NCI-H1694 treated with DMSO at 0.1 percent for 48 hours (cell line): ENCODE measurements at places on chromosomes 1 and 21.

DNA sequence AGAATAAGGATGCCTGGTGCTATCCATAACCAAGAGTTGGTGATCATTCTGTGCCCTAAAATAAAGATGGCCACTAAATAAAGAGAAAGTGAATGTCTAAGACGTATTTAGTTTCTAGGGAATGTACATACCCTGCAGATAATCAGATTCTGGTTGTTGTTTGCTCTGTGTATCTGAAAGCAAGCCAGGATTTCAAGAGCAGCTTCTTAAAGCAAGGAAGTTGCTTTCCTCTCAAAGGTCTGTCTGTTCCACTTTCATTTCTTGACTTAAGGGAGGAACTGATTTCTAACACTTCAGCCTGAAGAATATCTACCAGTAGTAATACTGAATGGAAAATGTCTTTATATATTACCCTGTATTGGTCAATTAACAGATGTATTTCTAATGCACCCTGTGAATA is 88.8 kb downstream of the KIF1B start:
- no peak for DNase-seq

- no peak for DNase-seq
Measured at GRCh38 chr1:83998205-83998497, 781 bp downstream of the TTLL7 start.

GRCh38 chr1:58802640-58803399 is 19.0 kb upstream of the JUN start:
- DNase-seq = no peak

- no peak for DNase-seq
Measured at GRCh38 chr1:232571523-232571922, 58.4 kb downstream of the SIPA1L2 start.

DNA sequence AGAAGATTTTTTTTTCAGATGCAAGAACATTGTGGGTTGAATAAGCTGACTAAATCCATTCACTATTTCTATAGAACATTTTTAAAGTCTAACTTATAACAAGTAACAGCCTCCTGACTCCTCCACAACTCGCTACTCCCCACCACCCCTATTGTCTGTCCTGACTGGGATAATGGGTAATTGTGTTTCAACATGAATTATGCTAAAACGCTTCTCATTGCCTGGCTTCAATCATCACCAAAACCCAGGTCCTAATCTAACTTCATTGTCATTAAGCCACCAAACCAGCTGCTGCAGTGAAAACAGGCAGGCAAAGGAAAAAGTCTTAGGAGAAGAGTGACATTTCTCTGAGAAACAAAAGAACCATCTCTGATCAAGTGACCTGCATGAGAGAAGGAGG is 30.0 kb downstream of the TNR start:
- DNase-seq = no peak

DNA sequence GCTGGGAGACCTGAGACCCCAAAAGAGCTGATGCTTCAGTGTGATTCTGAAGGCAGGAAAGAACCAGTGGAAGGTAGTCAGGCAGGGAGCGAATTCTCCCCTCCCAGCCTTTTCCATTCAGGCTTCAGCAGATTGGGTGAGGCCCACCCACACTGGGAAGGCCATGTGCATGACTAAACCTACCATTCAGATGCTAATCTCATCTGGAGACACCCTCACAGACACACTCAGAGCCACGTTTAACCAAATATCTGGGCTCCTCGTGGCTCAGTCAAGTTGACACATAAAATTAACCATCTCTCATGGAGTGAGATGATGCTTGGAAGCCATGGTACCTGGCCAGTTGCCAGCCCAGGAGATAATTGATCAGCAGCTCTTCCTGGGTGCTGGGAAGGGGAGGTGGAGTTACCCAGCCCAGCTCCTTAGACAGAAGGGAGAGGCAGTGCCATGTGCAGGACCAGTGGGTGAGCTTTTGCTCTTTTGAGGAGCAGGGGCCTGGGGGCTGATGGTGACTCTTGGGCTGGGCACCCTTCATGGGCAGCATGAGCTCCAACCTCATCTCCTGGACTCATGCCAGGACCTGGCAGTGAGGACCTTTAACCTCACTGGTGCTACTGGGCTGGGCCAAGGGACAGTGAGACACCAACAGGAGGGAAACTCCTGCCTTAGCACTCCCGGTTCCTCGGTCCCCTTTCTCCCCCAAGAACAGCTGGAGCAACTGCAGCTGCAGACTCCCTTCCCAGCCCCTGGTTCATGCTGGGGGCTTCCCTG is 89.0 kb upstream of the ACTL8 start:
- no peak for DNase-seq

GRCh38 chr21:32410916-32411315 is 1.6 kb upstream of the EVA1C start:
- no peak for DNase-seq

DNA sequence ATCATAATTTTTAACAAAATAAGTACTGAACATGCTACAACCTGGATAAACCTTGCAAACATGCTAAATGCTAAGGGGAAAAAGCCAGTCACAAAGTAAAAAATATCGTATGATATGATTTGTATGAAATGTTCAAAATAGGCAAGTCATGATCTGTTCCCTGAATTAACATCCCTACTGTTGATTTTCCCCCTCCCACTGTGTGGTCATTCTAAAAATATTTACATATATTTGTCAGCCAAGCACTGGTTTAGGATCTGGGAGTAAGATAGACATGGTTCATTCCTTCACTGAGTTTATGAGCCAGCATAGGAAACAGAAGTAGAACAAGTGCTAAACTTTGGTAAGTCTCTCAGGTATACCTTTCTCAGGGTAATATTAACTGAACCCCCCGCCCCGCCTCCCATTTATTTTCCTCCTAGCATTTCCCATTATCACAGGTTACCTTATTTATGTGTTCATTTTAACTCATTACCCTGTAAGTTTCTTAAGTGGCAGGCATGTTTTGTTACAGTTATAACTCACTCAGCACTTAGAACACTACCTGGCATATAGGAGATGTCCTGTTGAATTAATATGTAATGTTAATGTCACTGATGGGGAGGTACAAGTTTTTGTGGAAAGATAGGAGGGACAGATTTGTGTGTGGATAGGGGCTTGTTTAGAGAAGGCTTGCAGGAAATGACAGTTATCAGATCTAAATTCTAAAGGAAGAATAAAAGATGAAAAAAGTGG is 12.3 kb downstream of the UQCRH start:
- no peak for DNase-seq

DNA sequence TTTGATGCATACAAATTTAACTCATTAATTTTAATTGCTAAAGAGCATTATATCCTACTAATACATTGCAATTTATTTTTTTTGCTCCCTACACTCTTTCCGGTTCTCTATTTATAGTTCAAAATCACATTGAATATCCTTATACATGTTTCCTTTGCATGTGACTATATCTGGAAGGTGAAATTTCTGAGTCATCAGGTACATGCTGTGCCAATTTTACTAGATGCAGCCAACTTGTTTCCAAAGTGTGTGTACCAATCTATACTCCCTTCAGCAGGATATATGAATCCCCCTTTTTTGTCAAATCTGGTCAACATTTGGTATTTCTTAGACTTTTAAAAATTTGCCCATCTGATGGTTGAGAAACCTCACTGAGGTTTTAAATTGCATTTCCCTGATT is 602.9 kb upstream of the CAMK1G start:
- no peak for DNase-seq

DNA sequence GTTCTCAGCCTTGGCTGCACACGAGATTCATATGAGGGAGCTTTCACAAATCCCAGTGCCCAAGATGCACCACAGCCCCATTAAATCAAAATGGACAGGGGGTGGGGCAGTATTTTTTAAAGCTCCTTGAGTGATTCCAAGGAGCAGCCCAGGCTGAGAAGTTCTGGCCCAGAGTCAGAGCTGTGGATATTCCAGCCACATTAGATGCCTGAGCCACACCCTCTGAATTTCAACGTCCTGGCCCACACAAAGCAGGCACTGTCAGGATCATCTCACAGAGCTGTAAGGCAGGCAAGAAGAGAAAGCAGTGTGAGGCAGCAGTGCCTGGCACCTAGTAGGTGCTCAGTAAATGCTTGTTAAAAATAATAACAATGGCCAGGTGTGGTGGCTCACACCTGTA is 37.4 kb downstream of the PAX7 start:
- DNase-seq = no peak

DNA sequence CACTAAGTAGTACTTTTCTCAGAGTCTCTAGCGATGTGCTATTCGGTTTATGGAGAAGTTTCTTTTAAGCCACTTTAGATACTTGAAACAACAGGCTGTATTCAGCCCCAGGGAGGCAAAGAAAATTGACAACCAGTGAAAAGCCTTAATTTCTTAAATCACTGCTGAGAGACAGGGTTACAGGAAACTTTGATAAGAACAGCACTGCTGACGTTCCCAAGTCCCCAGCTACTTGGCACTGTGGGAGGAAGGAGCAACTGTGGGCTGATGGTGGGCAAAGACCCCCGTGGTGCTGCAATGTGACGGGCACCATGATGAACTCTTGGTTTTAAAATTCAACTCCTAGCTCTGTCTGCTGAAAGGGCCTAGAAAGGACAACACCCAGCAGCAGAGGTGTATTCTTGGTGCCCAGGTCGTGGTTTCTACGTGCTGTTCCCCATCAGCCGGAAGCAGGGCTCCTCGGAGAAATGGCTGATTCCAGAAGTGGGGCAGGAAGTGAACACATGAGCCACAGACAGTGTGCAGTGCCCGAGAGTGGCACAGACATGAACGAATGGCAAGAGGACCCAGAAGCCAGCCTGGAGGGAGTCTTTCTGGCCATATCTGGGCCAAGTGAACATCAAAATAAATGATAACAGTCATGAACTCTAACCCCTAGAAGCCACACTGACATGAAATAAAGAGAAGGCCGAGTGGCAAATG is 5.3 kb downstream of the PTTG1IP start:
- DNase-seq = no peak

GRCh38 chr1:220950576-220950975 is 71.3 kb downstream of the HLX start:
- DNase-seq = no peak

DNA sequence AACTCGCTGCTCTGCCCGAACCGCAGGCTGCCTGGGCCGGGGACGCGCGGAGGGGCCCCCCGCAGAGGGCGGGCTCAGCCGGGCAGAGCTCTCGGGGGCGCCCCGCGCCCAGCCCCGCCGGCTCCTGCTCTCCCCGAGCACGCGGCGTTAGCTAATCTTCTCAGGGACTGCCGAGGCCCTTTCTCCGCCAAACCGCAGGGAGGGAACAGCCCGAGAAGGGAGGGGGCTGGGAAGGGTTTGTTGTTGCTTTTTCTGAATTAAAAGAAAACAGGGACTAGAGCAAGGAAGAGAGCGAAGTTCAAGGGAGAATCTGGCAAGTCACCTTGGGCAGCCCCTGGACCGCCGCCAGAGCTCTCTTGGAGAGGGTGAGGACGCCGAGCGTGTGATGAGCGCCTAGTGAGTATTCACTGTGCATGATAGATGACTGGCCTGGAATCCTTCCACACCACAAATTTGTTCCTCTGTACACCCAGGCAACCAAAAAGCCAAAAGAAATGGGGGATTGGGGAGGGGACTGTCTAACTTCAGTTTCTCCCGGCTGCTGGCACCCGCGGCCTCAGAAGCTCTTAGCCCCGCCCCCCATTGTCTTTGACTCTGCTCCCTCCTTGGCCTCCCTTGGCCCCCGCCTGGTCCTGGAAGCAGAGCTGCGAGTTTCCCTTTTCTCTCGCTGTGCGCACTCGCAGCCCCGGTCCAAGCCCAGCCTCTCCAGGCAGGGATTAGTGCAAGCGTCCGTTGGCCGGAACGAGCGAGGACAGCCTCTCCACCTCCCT is 19.7 kb upstream of the LMX1A start:
- DNase-seq = no peak

- no peak for DNase-seq
Measured at GRCh38 chr1:163203561-163203960, 845 bp upstream of the RGS5 start.

GRCh38 chr1:200473698-200474371 is 64.0 kb upstream of the ZNF281 start:
- DNase-seq = peak; percentile 36

DNA sequence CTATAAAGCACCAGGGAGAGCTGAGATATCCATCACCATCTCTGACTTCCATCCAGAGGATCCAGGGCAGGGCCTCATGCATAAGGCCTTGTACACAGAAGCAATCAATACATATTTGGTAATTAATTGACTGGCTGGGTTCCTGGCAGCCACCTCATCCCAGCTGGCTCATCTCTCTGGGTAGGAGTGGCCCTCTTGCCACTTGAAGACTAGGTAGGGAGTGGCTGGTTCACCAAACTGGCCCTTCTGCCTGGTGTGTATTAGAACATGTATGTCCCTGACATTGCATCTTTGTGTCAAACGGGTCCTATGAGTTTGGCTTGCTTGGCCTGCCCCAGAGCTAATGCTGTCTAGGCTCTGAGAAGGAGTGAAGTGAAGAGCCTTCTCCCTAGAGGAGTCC is 11.8 kb downstream of the NUAK2 start:
- DNase-seq = no peak

GRCh38 chr1:70324683-70325082 is 29.8 kb downstream of the ANKRD13C start:
- DNase-seq = no peak
